ENCODE measurements at places on chromosomes 7 and 10.

DNA sequence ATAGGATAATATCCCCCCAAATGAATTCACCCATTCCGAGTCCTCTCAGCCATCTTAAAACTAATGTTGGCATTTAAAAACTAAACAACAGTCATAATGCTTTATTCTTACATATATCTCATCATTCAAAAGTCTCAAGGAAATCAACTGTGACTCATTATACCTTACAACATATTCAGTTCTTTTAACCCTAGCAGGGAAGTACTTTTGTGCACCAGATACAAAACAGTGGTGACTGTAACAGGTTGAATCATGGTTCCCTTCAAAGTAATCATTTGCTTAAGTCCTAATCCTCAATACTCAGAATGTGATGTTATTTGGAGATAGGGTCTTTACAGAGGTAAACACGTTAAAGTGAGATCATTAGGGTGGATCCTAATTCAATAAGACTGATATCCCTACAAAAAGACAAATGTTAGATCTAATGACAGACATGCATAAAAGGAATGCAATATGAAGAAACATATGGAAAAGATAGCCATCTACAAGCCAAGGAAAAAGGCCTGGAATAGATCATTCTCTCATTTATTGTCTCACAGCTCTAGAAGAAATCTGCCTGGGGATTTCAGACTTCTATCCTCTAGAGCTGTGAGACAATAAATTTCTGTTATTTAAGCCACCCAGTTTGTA lies 42.3 kb downstream of the RELN start:
- DNase-seq, result no peak

- DNase-seq, result peak; percentile 79
Measured at GRCh38 chr7:30800785-30801252, 29.6 kb downstream of the MINDY4 start.

DNA sequence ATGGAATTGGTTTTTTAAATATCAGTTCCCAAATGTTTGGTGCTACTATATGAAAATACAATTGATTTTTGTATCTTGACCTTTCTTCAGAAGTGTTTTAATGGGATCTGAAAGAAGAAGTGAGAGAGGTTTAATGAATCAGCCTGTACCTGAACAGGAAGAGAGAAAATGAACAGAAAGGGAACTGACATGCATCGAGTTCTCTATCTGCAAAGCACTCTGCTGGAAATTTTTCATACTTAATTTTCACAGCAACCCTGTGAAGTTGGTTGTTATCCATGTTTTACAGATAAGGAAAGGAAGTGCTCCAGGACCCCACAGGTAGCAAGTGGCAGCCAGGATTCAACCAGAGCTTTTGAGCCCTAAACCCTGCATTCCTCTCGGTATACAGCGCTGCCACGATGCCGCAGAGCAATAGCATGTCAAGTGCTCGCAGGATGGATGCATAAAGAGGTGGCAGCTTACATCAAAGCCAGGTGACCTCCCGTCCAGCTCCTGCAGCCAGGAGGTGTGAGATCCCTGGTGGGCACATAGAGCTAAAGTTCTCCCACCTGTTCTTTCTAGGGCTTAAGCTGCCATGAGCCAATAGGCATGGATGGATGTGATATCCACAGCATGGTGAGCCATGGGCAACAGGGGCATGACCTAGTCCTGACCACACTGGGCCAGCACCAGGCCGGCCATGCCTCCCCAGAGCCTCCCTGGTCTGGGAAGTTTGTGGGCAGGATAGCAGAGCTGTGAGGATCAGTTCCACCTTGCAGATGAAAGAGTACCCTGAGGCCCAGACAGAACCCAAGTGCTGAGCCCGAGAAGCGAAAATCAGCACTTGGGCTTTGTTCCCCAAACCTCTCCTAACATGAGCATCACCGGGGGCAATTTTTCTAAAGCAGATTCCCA lies 57.2 kb downstream of the CALML3 start:
- DNase-seq, result no peak

GRCh38 chr10:19629567-19629966 lies 186.7 kb upstream of the PLXDC2 start:
- DNase-seq, result peak; percentile 68

GRCh38 chr10:3239066-3239919 lies 66.7 kb upstream of the PITRM1 start:
- DNase-seq, result no peak

GRCh38 chr10:130016993-130017630 lies 53.0 kb upstream of the EBF3 start:
- DNase-seq, result no peak

DNA sequence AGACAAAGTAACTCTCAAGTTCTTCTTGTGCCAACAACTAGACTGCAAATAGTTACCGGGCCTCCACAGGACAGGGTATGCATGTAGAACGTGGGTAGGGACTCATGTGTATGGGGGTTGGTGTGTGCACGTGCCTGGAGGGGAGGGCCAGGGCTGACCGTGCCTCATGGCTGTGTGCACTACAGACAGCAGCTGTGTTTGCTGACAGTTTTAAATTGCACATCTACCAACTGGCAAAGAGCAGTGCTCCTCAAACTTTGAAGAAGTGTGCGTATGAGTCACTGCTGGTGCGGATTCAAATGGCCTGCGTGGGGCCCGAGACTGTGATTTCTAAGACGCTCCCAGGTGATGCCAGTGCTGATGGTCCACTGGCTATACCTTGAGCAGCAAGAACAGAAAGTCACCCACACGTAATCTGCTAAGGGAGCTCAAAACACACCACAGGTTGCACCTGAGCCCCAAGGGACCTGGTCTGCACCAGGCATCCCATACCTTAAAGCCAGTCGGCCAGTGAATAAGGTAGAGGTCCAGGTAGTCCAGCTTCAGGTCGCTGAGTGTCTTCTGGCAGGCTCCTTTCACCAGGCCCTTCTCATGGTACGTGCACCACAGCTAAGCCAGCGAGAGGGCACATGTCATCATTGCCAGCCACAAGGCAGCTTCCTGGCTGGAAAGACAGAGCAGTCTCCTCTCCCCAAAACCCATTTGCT lies 8.5 kb downstream of the AKR1B1 start:
- DNase-seq, result peak; percentile 34

DNA sequence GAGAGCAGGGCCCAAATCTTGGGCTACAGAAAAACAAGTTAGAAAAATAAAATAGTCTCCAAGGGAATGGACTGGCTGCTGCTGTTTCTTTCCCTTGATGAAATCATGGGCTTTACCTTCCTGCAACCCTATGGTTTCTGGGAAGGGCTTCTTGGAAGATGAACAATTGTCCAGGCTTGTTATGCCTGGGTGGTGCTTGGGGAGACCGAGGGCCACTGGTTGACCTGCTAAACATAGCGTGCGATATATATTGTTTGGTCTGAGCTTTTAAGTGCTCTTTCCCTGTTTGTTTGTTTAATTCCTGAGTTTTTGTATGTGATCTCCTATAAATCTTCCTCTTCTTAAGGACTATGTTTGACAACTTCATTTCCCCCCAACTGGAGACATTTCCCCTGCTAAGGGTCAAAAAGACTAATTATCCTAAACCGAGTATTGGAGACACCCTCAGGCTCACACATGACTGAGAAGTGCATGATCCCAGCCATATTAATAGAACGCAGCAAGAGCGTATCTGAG lies 37.9 kb downstream of the SLC25A28 start:
- no peak for DNase-seq

DNA sequence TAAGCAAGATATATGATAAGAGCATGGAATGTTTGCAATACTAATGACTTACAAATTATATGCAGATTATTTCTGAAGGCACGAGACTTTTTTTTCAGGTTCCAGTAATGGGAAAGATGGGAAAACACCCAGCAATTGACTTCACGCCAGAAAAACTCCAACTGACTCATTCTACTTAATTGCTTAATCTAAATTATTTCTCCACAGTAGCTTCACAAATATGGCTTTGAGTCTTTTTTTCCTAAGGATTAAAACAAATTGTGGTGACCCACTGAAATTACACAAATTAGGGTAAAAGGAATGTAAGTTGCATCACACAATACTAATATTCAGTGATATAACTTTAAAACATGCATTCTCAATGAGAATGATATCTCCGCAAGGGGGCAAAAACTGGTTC lies 138.7 kb downstream of the GNAI1 start:
- DNase-seq, result no peak

GRCh38 chr10:44492678-44493077 lies 107.8 kb upstream of the CXCL12 start:
- DNase-seq, result no peak

DNA sequence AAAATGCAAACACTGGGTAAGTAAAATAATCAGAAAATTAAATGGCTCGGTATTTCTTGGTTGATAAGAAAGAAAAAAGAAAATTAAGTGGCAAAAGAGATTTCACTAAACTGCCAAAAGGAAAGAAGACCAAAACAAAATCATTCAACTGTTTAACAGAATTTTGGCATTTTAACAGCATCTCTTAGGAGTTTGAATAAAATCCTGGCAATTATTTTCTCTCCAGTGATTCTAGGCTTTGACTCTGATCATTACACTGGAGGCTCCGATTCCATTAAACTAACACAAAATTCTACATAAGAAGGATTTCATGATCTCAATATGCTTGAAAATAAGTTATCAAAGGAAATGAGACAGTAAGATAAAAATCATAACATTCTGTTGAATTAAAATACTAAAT lies 62.3 kb downstream of the ARHGAP21 start:
- no peak for DNase-seq

- DNase-seq, result no peak
Measured at GRCh38 chr10:129879655-129880054, 84.4 kb downstream of the EBF3 start.

GRCh38 chr7:68238204-68238805 lies 1241.7 kb downstream of the TYW1 start:
- DNase-seq, result no peak

- DNase-seq, result no peak
Measured at GRCh38 chr7:132133501-132133900, 442.8 kb downstream of the PLXNA4 start.

DNA sequence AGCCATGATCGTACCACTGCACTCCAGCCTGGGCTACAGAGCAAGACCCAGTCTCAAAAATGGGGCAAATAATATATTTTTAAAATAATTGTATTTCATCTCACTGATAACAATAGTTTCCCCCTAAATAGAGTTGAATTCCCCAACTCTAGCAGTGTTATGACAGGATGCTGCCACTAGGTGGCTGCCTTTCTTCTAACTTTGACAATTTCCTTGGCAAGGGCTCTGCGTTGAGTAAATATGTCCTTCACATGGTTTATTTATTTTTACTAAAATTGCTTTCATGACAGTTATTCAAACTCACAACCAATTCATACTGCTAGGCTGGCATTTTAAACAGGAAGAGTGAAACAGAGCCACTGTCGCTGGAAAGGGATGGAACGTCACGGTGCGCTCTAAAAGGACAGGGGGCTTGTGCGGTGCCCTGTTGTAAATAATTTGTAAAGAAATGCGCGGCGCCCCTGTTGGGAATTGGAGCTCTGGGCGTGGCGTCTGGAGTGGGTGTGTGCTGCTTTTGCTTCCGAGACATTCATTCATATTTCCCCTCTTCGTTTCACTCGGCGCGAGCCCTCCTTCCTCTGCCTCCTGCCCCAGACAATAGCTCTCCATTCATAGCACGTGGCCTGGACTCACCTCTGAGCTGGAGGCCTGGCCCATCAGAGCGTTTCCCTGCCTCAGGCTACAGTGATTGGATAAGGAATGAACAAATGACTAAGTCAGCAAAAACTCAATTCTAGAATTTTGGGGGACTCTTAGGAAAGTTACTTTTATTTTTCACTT lies 20.5 kb upstream of the PITRM1 start:
- peak; percentile 69 for DNase-seq

GRCh38 chr10:131475803-131476202 lies 164.3 kb upstream of the TCERG1L start:
- DNase-seq, result no peak

GRCh38 chr10:130194194-130194990 lies 58.2 kb downstream of the GLRX3 start:
- DNase-seq, result no peak

- DNase-seq, result no peak
Measured at GRCh38 chr10:69869291-69869961, 67.7 kb downstream of the COL13A1 start.

GRCh38 chr10:124522933-124523871 lies 61.6 kb downstream of the LHPP start:
- DNase-seq, result peak; percentile 53

DNA sequence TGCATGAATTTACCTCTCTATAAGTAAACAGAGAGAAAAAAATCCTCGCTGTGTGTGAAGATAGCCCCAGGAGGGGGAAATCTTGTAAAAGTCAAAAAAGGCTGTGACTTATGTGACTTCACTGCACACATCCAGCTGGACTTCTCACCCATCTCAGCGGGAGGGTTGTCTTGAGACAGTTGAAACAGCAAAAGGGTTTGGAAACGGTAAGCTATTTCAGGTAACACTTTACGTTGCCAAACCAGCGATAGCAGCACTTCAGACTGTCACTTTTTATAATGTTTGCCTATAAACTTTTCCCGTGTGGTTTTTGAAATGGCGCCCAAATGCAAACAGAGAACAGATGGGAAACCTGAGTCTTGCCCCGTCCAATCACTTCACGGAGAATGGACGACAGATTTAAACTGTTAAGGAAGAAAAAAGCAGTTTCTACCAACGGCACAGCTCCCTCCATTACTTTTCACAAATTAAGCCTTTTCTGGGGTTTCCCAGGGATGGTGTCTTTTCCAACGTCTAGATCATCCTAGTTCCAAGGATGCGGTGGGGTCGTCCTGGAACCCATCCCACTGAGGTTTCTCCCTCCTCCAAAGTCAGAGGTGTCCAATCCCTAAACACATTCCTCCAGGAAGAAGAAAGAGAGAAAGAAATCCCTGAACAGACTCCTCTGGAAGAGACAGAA lies 25.2 kb downstream of the FGFR2 start:
- no peak for DNase-seq

DNA sequence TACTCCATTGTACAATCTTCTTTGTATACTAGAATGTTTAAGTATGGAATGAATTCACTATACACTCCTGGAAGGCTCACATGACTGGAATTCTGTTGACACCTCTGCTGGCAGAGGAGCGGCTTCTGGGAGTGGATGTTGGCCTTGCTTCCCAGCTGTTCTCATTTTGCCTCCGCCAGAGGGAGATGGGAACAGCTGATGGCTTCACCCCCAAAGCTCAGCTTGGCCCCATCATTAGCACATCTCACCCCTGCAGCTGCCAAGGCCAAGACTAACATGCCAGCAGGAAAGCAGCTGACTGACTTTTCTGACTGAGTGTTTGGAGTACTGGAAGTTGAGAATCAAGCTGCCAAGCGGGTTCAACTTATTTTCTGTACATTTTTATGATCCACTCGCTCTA lies 15.1 kb downstream of the ADAM12 start:
- peak; percentile 80 for DNase-seq

DNA sequence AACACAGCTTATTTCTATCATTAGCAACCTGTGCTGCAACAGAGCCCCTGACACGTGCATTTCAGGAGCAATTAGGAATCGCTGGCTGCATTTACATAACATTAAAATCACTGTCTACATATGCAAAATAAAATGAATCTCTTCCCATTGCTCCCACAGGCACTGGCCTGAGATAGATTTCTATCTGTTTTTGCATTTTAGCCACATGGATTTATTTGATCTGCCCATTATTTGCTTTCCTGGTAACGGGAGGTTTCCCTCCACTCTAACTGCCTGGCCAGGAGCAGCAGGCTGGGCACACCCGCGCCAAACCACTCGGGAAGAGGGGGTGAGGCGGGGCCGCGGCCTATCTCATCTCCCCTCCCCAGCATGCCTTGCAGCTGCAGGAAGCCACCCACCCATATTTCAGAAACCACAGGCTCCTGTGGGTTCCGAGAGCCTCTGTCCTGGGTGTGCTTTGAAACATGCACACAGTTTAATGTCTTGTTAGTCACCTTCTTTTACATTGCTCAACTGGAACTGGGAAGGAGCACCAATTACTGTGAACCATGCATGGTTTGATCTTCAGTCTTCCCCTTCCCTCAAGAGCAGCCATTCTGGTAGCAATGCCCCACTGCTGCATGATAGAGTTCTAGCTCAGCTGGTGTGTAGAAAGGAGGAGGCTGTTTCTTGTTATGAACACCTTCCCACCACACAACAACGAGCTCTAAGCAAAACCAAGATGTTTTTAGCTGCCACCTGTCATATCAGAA lies 37.7 kb upstream of the IKZF1 start:
- no peak for DNase-seq

Data from muscle of back (tissue), 13 donors.